ACHN (cell line): ENCODE measurements at places on chromosomes 5 and 9.
A peak's percentile ranks its signal among the peaks of the same experiment; 100 is the strongest.

- DNase-seq = no peak
These were observed 106.2 kb upstream of the TBC1D2 start for GRCh38 chr9:98361645-98362044.

GRCh38 chr9:123640792-123641222, 284.8 kb downstream of the CRB2 start:
- DNase-seq = no peak

DNA sequence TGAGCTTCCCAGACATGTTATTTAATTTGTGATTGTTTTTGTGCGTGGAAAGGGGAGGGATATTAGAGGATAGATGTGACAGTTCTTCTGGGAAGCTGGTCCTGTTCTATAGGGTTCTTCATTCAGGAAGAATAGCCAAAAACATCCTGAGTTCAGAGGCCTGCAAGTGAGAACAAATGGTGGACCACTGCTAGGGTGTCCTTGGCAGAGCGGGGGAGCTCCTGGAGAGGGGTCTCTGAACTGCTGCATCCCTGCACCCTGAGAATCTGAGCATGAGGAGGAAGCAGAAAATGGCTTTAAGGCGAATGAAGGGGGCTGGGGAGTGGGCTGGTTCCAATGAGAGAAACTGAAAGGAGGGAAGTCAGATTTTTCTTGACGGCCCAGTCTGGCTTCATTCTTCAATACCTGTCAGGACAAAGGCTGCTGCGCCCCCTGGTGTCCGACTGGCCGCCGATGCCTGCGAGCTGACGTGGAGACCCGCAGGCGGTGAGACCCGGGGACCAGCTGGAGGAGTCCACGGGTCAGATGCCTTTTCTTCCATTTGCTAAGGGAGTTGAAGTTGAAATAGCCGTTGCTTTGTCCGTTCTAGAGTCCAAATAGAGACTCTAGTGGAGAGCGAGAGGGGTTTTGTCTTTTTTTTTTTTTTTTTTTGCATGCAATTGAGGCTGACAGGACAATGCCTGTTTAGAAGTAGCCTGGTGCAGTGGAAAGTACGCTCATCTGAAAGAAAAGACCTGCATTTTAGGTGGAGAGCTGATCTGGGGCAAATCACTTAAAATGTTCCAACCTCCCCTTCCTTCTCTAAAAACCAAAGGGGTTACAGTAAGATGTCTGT, 39.5 kb upstream of the NFIB start:
- peak; percentile 69 for DNase-seq

DNA sequence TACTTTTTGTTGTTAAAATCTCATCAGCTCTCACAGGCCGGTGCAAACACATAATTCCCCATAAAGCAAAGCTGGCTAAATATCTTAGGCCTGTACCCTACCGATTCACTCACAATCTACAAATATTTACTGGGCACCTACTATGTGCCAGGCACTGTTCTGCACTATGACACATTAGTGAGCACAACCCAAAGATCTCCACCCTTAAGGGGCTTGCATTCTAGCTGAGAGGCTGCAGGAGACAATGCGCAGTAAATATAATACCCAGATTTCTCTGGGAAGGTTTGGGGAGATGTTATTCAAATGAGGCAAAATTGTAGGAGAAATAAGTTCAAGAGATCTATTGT, 53.7 kb downstream of the FNBP1 start:
- no peak for DNase-seq

GRCh38 chr5:142977363-142978051, 207.3 kb downstream of the ARHGAP26 start:
- DNase-seq = peak; percentile 83

- DNase-seq = no peak
These were observed 978.4 kb downstream of the TLE4 start for GRCh38 chr9:80550181-80550580.
